ENCODE measurements at places on chromosomes 6 and 20. TPM values are rescaled to one million over a fixed set of nuclear protein-coding genes. Genes with fewer than 3 reads are reported as not detected.

DNA sequence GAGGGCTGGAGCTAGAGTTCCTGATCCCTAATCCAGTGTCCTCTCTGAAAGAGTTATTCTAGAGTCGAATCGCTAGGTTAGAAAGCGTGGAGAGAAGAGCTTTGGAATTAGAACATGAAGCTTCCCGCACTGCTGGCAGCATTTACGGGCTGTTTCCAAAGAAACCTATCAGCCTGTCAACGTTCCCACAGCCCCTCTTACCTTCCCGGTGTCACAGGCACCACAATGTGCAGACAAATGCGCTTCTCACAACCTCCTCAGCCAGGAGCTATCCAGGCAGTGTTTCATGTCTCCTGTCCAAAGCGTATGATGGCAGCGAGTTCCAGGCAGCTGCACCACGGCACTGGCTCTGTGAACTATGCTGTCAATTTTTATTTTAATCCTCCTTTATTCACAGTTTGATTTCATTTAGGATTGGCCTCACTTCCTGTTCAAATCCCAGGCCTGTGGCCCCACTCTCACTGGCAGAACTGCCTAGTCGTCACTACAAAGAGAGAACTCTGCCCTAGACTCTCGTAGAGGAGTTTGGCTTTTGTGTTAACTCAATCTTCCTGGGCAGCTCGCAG lies 322.8 kb upstream of the SOX4 start:
- DNase-seq, result no peak

DNA sequence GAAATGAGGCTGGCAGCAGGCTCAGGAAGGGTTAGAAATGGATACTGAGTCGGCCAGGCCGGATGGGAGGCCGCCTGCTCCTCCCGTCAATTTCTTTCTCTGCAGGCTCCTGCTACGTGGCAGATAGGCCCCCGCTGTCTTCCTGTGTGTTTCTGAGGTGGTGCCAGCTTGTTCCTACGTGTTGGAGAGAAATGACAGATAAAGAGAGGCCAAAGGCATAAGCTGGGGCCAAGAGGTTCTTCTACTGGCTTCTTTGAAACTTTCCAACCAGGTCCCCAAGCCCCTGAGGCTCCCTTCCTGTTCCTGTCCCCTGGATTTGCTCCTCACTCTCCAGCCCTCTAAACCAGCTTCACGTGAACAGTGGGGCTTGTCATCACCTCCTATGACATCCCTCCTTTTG lies 76.8 kb downstream of the TCP11 start:
- no peak for DNase-seq

DNA sequence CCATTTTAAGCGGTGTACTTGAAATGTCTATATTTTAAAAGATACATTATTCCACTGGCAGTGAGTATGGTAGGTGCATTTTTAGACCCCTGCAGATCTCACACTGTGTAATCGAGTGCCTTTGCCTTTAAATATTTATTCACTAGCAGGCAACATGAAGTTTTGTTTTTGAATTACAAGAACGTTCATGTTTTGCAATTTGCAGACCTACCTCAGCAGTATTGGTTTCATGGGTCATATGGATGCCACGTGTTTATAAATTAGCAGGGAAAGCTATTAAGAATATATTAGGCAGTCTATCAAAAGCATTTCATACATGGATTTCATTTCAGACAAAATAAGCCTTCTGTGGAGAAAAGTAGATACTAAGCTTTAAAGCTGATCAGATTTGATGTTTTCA lies 7.2 kb downstream of the MAP3K4 start:
- no peak for DNase-seq

GRCh38 chr6:111823831-111824607 lies 49.2 kb downstream of the FYN start:
- DNase-seq, result peak; percentile 60

- DNase-seq, result no peak
These were observed 183.0 kb downstream of the TASP1 start for GRCh38 chr20:13455713-13456112.

SGK1 gene
- 116 TPM for total RNA-seq

DNA sequence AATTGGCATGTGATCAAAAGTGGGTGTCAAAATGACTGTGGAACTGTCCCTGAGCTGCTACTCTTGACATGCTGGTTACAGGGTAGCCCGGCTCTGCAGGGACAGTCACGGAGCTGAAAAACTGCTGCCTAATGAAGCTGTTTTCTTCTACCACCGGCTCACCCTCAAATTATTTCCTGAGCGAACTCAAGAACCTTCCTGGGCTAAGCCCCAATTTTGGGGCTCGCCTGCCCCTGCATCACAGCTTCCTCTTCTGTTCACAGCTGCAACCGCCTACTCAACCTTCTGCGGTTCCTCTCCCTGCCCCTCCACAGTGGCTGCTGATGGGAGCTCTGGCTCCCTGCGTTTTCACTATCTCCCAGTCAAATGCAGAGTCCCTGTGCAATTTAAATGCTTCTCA lies 110.8 kb upstream of the MLN start:
- no peak for DNase-seq

DNA sequence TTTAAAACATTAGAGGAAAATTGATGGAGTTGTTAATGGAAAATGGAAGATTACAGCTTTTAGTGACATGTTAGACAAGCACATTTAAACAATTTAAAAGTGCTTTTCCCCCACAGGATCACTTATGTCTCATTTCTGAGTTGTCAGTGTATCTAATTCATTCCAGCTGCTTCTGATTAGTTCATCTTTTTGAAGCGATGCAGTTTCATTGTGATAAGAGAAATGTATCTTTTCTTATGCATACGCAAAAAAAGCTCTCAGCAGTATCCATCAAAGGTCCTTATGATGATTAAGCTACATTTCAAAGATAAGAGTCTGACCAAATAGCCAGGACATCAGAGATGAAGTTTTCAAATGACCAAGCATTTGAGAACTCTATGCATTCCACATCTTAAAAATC lies 572.6 kb upstream of the SYNCRIP start:
- no peak for DNase-seq

BPIFB1 gene
- total RNA-seq, result not detected

GRCh38 chr20:46088409-46089166 lies 1.2 kb downstream of the NCOA5 start:
- no peak for DNase-seq

PRSS35 gene
- total RNA-seq, result not detected

DNA sequence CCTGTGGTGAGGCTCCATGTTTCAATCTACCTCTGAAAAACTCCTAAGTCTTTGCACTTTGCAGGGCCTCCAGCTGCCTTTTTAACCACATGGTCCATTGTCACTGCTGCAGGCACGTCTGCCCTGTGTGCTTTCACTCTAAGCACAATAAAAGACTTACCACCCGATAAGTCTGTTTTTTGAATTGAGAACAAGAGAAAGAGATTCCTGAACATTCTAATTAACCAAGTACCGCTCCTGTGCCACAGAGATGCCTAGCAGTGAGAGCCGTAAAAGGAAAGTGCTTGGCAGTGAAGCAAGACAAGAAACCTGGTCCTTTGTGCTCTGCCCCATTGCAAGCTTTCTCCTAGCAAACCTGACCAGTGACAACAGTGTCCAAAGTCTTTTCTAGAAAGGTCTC lies 487.6 kb upstream of the FLRT3 start:
- DNase-seq, result no peak

DNA sequence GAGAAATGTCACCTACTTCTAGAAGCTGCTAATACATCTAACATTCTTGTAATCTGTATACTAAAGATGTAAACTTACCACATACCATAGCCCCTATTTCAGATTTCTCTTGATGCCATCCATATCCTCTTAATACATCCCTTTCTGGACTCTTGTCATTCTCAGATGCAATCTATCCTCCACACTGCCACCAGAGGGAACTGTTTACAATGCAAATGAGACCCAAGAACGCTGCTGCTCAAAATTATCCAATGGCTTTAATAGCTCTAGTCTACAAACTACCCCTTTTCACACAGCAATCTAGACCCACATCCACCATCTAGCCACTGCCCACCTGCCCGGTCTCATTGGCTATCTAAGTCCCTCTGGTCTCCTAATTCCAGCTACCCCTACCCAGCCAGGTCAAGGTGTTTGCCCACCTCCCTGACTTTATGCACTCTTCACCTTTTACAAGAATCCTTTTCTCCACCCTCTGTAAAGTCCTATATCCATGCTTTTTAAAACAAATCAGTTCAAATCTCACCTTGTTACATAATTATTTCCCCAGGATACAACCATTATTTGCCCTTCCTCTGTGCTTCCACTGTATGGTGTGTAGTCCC lies 14.8 kb downstream of the FAXC start:
- DNase-seq, result peak; percentile 23

DLK2 gene
- total RNA-seq, result 0.92 TPM

DNA sequence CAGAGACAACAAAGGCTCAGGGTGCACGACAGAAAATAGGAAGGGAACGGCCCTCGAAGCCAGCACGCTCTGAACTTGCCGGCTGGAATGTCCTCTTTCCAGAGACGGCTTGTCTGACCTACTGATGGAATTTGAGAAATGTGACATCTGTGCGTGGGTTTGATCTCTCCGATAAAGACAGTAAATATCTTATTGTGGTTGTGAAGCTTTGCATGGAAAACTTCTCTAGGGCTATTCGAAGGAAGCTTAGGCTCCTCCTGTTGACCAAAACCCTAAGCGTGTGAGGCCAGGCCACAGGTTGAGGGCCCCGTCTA lies 247.3 kb downstream of the ZNF217 start:
- DNase-seq, result no peak

CLPSL2 gene
- total RNA-seq, result not detected

GRCh38 chr6:116550796-116551195 lies 2.8 kb upstream of the CALHM4 start:
- DNase-seq, result no peak

GRCh38 chr6:156438350-156438923 lies 338.7 kb upstream of the ARID1B start:
- no peak for DNase-seq

HUS1B gene
- 0.99 TPM for total RNA-seq

DNA sequence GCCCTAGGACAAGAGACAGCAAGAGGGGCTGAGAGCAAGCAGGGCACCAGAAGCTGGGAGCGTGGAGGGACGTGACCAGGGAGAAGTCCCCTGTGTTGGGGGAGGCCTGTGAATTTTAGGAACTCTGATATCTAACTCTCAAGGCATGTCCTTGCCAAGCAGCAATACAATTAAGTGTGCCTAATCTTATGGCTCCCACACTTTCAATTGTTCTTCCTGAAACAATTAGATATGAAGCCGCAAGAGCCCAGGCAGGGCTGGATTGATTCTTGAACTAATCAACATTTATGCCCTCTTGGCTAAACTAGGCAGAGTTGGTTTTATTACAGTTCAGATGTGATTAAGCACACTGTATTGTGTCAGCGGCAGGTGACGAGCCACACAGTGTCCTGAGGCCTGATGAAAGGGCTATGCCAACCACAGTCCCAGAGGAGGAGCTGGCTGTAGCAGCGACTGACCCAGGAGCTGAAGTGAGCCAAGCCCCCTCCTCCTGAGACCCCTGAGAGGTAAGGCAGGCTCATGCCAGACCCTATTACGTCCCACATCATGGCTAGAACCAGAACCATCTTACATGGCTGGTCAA lies 4.2 kb upstream of the MAVS start:
- DNase-seq, result no peak

- DNase-seq, result no peak
These were observed 264.8 kb upstream of the SUPT3H start for GRCh38 chr6:45642331-45643125.
